ENCODE measurements at places on chromosomes 11 and 22. TPM values are rescaled to one million over a fixed set of nuclear protein-coding genes. Genes with fewer than 3 reads are reported as not detected.

Gene CDKN1C
- 0.44 TPM for total RNA-seq

Gene PNPLA3
- total RNA-seq, result not detected

Gene SLC17A6
- total RNA-seq, result not detected

Gene PDE2A
- total RNA-seq, result 0.67 TPM

Gene NPAS4
- not detected for total RNA-seq

Gene NRGN
- total RNA-seq, result 6.6 TPM
